Activated naive CD4-positive, alpha-beta T cell treated with Interleukin-2 at 50 U/mL for 16 hours (primary cell): ENCODE measurements at places on chromosomes 16 and 17.

DNA sequence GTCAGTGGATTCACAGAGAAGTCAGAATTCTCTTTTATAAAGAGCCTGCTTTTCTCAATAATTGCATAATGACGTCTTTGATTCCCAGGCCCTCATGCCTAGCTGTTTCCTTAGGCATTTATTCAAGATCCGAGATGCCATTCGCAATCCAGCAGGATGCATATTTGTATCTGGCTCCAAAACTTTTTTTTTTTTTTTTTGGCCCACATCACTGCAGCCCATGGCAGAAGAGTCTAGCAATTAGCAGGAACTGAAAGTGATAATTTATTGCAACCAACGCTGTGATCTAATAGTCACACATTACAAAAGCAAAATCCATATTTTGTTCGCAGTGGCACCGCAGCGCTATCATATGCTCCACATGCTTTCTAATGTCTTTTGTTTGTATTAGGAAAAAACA, 503.4 kb downstream of the MAF start:
- DNase-seq, result no peak

DNA sequence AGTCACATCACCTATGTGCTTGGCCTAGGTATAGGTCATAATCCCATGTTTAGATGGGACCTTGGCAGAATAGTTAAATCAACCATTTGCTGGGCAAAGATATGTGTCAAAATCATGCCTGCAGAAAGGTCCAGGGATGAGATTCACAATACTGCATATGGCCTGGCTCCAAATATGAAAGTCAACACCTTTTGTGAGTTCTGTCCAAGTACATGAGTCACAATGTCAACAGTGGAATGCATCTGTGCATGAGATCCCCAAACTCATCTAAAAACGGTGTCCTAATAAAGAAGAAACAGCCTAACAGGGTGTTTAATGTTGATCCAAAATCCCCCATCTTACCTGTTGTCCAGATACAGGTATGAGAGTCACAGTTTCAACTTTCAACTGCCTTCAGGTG, 1847.5 kb downstream of the TP53TG3F start:
- DNase-seq, result no peak

DNA sequence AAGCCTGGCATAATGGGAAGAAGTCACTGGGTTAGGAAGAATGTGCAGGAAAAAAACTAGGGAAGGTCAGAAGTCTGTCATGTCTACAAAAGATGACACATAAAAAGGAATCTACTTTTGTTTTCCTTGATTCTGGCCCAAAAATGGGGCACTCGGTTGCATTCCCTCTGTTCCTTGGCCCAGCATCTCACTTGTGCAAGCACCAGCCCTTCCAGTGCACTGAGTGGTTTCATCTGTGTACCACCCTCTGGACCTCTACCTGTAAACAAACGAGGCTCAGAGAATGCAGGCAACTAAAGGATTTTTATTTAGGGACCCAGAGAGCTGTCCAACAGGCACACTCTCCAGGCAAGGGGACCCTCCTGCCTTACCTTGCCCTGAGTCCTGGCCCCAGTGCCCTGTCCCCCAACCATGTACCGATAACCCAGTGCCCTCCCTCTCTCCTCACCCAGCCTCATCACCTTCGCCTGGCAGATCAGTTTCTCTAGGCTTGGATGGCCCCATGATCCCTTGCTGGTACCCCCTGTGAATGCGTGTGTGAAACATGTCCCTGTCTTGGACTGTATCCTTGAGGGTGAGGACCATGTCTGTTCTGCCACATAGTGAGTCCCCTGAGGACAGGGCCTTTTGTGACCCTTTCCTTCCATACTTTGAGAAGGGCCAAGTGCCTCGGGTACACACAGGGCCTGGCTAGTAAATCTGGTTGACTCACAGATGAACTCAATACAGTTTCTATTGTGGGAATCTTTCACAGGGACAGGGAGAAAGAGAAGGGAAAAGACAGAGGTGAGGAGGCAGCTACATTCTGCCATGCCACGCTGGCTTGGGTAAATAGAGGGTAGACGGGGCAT, 13.3 kb downstream of the NXPH3 start:
- DNase-seq, result no peak

DNA sequence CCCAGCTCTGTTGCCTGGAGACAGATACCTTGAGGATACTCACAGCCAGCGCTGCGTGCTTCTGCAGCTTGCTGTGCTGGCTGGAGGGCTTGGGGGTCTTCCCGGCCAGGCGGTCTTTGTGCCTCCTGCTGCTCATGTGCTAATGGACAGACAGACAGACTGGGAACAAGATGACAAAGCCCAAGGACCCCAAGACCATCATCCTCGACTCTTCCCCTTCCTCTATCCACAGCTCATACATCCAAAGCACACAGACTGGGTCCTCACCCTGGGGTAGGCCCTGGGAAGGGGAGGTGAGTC, 7.7 kb downstream of the NKIRAS2 start:
- DNase-seq, result no peak

- DNase-seq, result no peak
Measured at GRCh38 chr16:85699628-85700027, 10.9 kb upstream of the GINS2 start.

DNA sequence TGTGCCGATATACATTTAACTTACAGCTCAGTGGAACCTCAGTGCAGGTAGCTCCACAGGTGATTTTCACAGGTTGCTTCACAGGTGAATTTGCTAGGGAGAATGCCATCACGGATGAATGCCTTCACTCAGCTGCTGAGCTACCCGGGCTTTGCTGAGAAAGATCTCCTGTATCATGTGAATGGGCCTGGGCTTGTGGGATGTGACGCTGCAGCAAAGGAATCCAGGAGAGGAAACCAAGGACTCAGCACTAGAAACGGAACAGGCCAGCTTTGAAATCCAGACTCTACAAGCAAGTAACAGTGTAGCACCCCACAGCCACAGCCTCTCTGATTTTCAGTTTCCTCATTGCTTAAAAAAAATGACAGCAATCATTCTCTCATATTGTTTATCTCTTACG, 271.4 kb upstream of the MAF start:
- DNase-seq, result no peak

DNA sequence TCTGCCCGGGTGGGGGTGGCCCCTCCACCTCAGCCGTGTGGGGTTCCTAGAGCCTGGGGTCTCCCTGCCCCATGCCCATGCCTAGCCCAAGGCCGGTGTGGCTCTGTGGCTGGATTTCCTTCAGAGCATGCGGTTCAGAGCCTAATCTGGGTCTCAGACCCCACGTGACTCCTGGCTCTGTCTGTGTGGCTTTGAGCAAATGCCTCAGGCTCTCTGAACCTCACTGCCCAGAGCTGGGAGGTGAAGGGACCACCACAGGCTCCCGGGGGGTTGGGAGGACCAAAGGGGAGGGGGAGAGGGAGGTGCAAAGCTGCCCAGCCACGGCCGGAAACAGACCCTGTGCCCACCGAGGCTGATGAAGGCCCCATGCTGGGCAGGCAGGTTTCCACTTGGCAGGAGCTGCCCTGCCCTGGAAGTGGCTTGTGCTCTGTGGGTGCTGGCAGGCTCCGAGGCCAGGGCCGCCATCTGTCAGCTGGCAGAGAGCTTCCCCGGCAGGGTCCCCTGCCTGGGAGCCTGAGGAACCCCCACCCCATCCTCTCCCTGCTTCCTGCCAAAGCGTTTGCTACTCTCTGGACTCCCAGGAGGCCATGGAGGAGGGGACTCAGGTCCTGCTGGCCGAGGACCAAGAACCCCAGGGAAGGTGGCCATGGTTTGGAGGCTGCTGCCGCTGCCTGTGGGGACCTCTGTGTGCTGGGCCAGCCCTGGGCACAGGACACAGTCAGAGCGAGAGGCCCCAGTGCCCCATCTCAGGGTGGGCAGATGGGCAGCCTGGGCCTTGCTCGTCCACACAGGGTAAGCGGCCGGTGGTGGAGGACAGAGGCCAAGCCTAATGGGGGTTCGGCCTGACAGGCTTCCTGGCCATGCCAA, 4.0 kb downstream of the CDH15 start:
- no peak for DNase-seq

DNA sequence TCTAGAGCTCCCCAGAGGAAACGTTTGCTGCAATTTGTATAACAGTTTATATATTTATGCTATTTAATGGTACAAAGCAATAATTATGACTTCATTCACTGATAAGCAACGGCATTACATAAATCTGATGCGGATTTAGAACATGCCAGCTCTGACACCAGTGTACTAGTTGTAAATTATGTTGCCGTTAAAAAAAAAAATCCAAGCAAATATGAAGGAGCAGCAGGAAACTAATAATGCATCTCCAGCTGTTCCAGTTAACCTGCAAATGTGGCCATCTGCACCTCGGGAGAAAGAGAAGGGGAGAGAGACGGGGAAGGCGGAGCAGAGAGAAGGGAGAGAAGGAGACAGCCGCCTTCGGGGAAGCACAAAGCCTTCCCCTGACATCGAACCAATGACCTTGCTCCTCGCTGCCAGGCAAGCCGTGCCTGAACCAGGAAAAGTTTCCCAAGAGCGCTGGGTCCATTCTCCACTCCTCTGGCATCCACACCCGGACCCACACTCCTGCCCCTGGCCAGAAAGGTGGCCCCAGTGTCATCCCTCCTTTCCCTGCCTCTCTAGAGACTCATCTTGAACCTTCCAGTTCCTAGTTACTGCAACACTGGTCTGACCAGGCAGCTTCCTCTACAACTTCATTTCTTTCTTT, 174.8 kb downstream of the C16orf78 start:
- no peak for DNase-seq

- DNase-seq, result peak; percentile 46
Measured at GRCh38 chr17:45131616-45132319, 547 bp downstream of the PLCD3 start.

DNA sequence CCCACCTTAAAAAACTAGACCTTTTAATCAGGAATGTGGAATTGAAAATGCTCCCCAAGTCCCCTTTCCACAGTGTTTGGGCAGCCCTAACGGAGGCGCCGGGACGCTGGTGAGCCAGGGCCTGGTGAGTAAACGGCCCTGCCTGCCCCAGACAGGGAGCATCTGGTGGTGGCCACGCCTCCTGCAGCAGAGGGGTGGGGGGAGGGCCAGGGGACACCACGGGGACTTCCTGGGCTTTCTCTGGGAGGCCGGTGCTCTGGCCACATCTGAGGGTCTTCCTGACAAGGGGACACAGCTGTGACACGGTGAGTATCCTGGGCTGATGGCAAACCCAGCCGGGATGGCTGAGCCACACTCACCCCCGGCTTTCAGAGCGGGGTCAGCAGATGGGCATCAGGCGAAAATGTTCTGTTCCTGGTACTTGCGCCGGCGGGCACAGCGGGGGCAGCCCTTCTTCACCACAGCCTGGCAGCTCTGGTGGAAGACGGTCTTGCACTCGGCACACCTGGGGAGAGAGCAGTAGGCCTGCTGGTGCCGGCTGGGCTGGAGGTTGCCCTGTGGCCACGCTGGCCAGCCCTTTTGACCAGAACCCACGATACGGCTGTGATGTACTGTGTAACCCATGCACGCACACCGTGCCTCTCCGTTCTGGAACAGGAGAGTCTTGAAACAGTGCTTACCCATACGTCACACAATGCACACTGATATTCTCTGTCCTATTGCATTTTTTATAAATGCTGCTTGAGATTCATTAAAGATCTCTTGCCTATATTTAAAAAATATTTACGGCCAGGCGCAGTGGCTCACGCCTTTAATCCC, 5.0 kb upstream of the ARHGAP27 start:
- DNase-seq, result no peak

DNA sequence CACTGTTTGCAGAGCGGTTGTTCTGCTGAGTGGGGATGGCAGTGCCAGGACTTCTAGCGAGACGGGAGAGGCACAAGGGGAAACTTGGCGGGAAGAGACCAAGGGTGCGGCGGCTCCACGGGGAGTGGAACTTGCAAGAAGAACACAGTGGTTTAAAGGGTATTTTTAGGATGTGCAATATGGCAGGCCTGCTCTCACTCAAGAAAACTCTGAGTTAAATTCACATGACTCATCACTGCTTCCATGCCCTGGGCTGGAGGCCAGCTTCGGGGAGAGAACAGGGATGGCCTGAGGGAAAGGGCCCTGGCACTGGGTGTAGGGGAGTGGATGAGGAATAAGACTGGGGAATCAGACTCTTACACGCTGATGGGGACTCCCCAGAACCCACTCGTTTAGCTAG, 13.3 kb upstream of the CD300LD start:
- DNase-seq, result no peak

GRCh38 chr17:49588312-49588711, 12.6 kb downstream of the NXPH3 start:
- no peak for DNase-seq

- no peak for DNase-seq
Measured at GRCh38 chr16:12951392-12951791, 50.0 kb downstream of the SHISA9 start.

DNA sequence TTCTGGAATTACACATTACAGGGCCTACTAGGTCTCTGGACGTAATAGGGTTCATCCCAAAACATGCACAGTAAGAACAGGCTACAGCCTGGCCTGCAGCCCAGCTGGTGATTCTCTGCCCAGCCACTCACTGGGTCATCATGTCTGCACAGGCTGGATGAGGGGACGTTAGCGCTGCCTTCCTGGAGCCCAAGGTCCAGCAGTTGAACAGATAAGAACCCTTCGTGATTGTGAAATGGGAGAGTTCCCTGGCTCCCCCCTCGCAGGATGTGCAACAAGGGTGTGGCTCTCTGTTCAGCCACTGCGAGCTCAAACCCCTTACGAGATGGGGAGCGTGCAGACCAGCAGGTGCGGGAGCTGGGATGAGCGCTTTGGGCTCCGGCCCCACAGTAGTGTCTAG, 200.0 kb upstream of the CDH5 start:
- DNase-seq, result no peak

DNA sequence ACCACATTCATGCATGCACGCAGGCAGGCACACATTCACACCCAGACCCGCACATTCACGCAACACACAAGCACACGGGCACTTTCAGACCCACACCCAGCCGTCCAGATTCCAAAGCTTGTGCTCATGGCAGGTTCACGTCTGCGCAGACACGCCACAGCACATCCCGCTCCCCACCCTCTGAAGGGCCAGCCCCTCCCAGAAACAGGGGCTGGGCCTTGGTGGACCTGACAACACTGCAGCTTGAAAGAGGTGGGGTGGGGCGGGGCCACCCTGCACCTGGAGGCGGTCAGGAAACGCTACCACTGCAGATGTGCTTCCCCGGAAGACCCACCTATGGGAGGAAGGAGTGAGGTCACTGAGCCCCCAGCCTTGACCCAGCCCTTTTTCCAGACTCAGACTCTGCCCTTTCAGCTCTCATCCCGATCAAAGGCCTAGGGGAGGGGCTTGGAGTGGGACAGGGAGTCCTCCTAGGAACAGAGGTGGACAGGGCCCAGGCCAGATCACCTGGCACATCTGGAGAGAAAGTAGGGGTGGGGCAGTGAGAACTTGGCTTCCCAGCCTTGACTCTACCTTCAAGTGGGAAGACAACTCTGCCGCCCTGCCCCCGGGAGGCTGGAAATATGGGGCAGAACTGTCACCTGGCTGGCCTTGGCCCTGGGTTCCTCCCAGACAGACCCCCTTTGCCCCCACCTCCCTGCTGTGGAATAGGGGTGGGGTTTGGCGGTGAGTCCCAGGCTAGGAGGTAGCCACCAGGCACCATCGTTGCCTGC, 11.0 kb downstream of the P3H4 start:
- no peak for DNase-seq

- no peak for DNase-seq
Measured at GRCh38 chr16:66441586-66442375, 14.7 kb downstream of the BEAN1 start.

DNA sequence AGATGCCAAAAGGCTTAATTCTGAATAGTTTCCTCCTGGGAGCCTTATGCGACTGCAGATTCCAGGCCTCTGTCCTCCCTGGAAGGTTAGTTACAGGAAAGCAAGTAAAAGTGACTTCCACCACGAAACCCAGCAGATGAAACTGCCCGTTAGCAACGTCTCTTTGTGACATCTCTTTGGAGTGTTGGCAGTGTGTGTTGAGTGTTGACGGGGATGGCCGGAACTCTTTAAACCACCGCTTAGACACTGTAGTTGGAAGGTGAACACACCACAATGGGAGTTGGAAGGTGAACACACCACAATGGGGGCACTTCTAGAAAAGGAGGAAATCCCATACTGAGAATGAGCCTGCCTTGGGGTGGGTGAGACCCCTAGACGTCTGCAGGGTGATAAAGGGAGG, 858 bp downstream of the SKAP1 start:
- DNase-seq, result peak; percentile 36
